ENCODE measurements at places on chromosomes 7 and 10.
A peak's percentile ranks its signal among the peaks of the same experiment; 100 is the strongest.

DNA sequence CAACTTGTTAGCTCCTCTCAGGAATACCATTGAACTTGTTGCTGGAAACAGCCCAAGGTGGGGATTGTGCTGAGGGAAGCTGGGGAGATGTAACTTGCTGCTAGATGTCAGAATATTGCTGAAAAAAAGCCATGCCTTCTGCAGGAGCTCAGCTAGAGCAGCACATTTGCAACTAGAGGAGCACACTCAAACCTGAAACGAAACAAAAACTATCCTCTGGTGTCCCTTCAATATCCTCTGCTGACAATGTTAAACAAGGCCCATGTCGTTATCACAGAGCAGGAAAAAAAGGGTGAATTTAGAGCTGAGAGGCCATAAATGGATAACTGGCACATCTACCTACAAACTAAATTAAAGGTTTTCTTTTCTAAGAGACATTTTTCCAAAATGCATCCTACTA lies 53.7 kb upstream of the MACC1 start:
- DNase-seq, result no peak

DNA sequence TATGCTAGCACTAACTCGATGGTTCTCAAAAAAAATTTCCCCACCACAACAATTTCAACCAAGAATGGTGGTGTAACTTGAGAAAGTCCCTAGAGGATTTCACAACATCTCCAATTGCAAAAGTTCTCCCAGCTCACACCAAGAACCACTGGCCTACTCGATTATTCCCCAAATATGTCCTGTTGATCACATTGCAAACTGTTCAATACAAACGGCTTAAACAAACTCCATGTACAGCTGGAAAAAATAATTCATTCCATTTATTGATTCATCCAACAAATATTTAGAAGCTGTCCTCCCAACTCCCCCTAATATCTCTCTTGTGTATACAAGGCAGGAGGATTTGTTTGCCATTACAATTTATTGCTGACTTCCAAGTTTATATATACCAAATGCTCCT lies 19.1 kb downstream of the TMEM176B start:
- DNase-seq, result peak; percentile 33

GRCh38 chr7:97480772-97481390 lies 251.0 kb upstream of the TAC1 start:
- no peak for DNase-seq

DNA sequence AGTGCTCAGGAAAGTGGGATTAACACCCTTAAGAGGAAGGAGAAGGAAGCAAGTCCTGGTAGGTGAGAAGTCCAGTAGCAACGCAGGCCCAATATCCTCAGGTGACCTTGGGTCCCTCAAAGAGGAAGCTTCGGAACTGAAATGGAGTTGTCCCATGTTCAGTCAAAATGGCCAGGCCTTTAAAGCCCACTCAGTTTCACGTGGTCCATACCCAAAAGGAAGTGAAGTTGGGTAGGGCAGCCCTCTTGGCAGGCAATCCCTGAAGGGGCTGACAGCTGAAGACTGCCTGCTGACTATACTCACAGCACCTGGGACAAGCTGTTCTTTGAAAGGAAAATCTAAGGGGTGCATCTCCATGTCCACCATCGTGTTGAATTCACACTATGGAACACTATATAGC lies 3.0 kb downstream of the GSAP start:
- DNase-seq, result no peak

DNA sequence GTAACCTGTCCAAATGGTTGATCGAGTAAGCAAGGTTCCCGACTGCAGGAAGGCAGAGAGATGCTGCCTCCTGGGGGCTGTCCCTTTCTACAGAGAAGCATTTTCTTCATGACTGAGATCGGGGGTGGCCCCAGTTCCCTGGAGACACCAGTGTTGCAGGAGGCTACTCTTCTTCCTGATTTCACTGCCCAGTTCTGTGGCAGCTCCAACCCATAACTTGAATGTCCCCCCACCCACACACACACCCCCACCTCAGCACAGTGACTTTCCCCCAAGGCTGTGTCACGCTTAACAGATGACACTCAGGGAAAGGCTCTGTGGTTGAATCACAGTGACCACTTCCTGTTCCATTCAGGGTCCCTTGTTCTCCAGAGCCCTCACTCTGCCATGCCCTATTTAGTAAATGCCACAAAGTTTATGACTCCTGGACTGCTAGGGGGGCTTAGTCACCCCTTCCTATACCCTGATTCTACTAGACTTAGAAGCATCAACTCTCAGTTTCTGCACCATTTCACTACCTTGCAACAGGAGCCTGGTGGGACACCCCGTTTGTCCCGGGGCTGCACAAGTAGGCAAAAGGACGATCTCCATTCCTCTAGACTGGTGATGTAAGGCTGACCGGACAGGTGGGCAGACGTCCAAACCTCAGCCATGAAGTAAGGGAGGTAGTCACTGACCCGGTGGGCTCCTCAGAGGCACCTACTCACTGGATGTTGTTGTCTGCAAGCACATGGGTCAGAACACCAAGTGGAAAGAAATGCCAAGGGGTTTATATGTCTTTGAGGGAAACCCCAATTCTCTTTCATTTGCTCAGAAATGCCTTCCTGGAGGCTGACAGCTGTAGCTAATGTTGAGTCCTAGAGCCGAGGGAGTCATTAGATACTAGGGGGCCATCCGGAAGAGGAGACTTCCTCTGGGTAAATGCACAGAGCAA lies 31.3 kb upstream of the SMC3 start:
- peak; percentile 89 for DNase-seq
